ENCODE measurements at places on chromosomes 11 and 22. TPM values are rescaled to one million over a fixed set of nuclear protein-coding genes. Genes with fewer than 3 reads are reported as not detected.

Gene KIF18A
- 12.9 TPM for total RNA-seq

Gene RFPL2
- not detected for total RNA-seq

Gene MED19
- total RNA-seq = 11.0 TPM

Gene HTR3B
- not detected for total RNA-seq

Gene CCDC88B
- total RNA-seq = 6.4 TPM

Gene LRRC4C
- total RNA-seq = 4.7 TPM

Gene BBOX1
- 1.1 TPM for total RNA-seq

Gene RGL4
- total RNA-seq = not detected
